ENCODE measurements at places on chromosomes 16 and 17.

DNA sequence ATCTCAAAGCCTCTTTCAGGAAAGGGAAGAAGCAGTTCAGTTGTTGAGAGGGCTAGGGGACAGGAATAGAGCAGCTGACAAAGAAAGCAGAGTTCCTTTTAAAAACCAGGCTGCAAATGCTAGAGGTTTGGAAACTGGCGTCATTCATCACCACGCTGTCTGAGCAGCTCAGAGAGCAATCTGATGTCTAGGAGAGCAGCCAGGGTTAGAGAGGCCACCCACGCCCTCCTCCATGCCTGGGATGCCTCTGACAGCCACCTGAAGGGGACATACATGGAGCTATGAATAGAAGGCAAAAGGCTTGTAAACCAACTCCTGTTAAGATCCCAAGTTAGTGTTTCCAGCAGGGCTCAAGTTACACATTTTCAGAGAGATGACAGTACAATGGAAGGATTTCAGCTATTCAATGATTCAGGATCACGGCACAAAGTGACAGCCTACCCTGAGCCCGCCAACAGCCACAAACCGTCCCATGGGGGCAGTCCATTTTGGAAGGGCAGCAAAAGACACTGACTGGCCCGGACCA, 12.4 kb downstream of the RAB5C start:
- no peak for DNase-seq

DNA sequence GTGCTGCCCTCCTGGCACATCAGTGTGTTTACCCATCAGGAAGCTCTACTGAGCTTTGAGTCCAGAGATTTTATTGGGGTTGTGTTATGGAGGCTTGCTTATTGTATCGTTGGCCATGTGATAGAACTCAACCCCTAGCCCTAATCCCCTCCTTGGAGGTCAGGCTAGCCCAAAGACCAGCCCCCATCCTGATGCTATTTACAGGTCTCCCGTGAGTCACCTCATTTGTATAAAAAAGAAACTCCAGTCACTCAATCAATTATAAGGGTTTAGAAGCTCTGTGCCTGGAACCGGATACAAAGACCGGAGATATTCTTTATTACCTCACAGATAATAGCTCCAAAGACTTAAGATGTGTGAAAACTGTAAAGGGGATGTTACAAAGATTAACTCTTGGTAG, 405.9 kb downstream of the CNTNAP4 start:
- DNase-seq: no peak

DNA sequence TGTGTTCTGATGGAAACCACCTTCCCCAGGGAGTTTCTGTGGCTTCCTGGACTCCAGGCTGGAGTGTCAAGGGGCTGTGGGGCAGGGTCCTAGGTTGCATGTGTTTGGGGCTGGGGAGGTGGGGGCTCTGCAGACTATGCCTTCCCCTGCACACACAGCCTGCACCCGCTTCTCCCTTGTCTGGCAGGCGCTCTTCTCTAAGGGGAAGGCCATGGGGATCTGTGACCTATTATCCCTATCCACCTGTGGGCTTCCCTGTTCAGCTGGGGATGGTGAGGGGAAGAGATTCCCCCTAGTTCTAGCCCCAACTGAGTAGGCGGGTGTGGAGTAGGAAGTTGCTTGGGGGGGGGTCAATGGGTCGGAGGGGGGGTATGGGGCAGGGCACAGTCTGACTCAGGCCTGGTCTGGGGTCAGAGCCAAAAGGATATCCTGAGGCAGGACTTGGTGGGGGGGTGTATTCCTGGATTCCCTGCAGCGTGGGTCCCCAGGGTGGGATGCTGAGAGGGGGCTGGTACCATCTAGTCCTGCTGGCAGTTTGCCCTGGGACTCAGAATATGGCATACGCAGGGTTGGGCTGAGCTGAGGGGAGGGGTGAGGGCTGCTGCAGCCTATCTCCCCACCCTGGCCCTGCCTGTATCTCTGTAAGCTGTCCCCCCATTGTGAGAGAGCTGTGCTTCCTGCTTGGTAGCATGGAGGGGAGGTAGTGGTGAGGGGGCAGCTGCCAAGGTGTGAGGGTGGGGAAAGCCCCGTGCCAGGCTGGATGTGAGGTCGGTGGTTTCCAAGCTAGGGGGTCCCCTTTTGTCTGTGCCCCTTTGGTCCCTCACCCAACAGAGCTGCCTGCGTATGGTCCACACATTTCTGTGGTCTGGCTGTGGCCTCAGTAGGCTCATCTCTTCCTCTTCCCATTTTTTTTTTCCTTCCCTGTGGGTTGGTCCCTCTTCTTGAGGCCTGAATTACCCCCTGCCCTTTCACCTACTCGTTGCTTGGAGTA, 14.7 kb downstream of the RARA start:
- peak; percentile 33 for DNase-seq

DNA sequence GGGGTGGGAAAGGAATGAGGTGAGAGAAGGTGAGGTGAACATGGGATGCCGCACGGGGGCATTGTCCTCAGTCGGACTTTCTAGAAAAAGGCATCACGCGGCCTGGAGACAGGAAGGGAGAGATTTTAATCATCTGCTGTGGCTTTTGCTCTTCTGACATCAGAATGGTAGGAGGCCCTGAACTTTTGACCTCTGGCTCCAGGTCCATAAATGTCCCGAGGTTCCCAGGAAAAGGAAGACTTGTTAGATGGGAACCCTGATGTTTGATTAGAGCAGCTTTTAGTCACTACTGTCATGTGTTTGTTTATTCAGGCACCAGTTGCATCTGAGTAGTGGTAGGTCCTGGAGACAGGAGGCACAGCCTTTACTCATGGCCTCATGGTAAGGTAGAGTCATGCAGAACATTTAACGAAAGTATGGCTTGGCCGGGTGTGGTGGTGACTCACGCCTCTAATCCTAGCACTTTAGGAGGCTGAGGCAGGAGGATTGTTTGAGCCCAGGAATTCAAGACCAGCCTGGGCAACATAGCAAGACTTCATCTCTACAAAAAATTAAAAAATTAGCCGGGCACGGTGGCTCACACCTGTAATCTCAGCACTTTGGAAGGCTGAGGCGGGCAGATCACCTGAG, 203.1 kb downstream of the MSI2 start:
- DNase-seq: no peak

GRCh38 chr16:81610936-81611335, 166.3 kb downstream of the CMIP start:
- DNase-seq: no peak

- DNase-seq: no peak
Measured at GRCh38 chr17:20784100-20784665, 204.7 kb downstream of the CDRT15L2 start.

DNA sequence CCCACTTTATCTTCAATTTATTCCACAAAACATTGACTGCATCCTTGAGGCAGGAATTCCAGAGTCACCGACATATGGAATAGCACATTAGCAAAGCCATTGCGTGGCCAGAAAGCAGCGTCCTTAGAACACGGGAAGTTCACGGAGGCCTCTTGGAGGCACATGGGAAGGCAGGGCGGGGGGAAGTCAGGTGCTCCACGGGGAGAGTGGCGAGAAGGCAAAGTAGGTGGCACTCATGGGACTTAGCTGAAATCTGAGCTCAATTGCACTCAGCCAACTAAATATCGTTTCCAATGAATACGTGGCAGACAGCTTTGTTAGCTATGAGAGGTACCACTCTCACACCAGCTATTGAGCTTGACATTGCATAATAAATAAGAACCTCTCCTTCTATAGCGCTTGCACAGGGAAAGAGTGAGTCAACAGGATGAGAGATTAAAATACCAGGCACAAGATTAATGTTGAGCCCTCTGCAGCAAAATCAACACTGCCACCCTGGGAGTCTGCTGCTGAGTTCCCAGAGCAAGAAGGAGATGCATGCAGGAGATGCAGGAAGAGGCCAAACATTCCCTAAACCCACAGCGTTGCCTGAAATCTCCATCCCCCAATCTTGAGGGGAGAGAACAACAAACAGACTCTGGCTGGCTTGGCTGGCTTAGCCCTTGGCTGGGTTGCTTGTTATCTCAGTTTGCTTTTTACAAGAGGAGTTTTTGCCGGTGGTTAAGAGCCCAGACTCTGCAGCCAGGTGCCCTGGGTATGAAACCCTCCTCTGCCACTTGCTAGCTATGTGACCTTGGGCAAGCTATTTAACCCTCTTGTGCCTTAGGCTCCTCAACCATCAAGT, 28.8 kb downstream of the ABCC12 start:
- no peak for DNase-seq

GRCh38 chr17:72474719-72475477, 354.1 kb downstream of the SOX9 start:
- no peak for DNase-seq

- peak; percentile 77 for DNase-seq
Measured at GRCh38 chr16:30949650-30950515, 1.0 kb downstream of the ORAI3 start.

GRCh38 chr17:77315551-77316190, 174.9 kb downstream of the SEC14L1 start:
- DNase-seq: no peak

DNA sequence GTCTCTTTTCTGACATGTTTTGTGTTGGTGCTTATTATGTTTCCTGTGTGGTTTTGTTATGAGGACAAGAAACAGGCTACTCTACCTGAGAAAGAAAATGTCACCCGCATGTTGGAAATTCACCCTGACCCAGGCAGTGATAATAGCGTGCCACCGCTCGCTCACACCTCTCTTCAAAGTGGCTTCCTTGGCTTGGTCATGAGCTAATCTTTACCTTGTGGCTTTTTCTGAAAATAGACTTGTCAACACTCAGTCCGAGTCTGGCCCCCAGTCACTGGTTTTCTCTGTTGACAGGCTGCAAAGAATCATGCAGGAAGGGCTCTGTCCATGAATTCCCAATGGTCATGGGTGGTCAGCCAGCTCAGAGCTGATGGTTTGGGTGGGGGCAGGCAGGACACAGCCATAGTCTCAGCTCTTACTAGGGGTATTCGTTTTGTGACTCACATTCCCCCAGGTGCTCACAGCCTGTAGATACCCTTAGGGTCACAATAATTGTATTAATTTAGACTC, 121.3 kb upstream of the CACNG5 start:
- DNase-seq: no peak
